ENCODE measurements at places on chromosomes 11 and 22. TPM values are rescaled to one million over a fixed set of nuclear protein-coding genes. Genes with fewer than 3 reads are reported as not detected.

Gene FXYD2
- 1.6 TPM for total RNA-seq

Gene MIOX
- not detected for total RNA-seq

Gene USP2
- 80.0 TPM for total RNA-seq

Gene RIC3
- total RNA-seq, result 14.3 TPM

Gene MRPL11
- total RNA-seq, result 40.3 TPM

Gene PKNOX2
- total RNA-seq, result 7.1 TPM

Gene LARGE1
- total RNA-seq, result 119 TPM

Gene FHIP1B
- total RNA-seq, result 19.7 TPM

Gene KCNK4
- not detected for total RNA-seq

DNA sequence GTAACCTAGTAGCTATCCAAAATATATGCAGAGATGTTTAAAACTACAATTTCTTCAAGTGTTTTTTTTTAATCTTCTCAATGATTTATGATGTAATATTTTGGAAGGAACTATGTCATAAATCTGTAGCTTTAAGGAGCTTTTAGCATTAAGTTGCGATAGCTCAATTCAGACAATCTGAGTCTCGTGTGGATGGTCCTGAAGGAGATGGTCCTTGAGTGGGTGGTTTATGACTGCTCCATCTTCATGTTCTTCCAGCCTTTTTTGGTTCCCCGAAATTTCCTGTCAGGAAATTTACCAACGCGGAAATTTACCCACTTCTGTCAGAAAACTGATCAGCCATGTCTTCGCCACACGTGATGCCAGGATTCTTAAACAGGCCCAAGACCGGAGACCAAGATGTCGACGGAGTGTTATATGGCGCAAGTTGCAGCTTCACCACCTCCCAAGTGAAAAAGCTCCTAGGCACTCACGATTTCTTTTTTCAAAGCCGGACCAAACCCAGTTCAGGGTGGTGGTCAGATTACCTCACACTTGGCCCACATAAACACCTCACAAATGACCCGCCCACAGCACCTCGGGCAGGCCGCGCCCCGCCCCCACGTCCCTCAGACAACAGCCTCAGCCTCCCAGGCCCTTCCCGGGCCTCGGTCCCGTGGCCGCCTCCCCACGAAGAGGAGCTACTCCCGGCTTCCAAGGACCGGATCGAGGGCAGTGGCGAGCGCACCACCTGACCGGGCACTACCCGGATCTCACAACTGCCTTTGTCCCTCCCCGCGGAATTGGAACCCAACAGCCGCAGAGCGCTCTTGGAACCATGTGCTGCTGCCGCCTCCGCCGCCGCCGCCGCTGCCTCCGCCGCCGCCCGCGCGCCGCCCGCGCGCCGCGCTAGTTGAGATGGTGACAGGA is at the start of gene MORC2:
TSS of gene MORC2 (minus strand) at position 760 of the 909 bp plus-strand sequence. CDS start 885 bp downstream, outside the sequence.
- no peak for DNase-seq

GRCh38 chr11:130644187-130644586 is 195.7 kb downstream of the ADAMTS15 start:
- no peak for DNase-seq

DNA sequence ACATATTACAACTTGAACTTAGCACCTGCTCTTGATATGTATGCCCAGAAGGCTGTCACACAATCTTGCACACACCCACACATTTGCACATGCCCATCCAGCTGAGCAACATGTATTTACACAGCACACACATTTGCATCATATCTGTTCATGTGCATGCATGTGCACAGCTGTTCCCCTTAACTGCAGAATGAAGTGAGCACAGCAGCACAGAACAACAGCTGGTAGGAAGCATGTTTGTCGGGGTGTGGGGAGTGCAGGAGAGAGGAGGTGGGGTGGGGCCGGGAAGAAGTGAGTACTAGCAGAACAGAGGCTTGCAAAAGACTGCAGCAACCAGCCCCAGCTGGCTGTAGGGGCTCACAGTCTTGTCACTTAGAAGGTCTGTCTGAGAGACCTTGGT is 296.5 kb downstream of the KIRREL3 start:
- DNase-seq, result no peak

GRCh38 chr22:30038219-30038618 is 42.0 kb upstream of the HORMAD2 start:
- no peak for DNase-seq

GRCh38 chr22:42856179-42856864 is 751 bp downstream of the ARFGAP3 start:
- no peak for DNase-seq

DNA sequence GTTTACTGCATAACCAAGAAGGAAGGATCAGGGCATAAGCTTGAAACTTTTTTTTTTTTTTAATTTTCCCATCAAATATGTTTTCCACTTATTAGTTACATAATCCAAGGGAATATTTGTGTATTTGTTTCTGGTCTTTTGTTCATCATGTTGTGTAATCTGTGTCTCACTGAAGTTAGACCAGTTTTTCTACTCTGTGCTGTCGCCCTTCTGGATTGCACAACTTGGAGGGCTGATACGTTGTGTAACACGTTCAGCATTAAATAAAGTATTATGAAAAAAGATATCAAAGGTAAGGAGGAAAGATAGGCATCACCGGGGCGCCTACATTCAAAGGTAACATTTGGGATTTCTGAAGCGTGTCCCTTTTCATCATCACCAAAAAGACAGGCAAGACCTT is 3.3 kb upstream of the E2F8 start:
- DNase-seq, result no peak

DNA sequence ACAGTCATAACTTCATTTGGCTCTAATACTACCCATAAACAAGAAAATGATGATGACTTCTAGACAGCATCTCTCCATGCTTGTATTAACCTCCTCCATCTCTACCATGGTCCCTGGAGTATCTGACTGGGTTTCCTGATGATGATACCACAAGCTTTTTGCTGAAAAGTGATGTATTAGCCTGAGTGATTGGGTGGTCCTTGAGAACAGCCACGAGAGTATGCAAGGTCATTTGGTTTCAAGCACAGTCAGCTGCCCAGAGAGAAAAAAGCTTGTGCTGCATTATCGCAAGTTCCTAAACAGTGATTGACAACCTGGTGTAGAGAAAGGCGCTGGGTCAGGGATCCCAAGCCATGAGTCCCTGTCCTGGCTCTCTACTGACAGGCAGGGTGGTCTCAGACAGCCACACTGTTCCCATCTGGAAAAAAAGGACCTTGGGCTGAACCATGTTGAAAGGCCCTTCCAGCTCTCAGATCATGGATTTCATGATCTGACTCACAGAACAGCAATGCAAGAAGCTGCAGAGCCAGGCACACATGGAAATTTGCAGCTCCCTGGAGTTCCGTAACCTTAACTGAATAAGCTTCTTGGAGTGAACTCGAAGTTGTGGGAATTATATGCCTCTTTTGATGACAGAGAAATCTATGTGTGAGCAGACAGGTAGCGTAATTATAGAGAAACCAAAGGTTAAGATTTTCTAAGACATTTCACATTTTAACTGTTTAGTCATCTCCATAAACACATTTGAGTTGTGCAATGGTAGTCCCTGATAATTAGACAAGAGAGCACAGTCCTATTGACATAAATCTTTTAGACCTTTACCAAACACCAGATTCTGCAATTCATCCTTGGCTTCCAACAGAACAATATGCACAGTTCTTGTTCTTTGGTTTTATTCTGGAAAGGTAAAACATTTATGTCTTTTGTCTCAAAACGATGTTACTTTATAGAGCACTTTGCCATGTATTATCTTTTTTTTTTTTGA is 54.1 kb upstream of the UBASH3B start:
- no peak for DNase-seq

DNA sequence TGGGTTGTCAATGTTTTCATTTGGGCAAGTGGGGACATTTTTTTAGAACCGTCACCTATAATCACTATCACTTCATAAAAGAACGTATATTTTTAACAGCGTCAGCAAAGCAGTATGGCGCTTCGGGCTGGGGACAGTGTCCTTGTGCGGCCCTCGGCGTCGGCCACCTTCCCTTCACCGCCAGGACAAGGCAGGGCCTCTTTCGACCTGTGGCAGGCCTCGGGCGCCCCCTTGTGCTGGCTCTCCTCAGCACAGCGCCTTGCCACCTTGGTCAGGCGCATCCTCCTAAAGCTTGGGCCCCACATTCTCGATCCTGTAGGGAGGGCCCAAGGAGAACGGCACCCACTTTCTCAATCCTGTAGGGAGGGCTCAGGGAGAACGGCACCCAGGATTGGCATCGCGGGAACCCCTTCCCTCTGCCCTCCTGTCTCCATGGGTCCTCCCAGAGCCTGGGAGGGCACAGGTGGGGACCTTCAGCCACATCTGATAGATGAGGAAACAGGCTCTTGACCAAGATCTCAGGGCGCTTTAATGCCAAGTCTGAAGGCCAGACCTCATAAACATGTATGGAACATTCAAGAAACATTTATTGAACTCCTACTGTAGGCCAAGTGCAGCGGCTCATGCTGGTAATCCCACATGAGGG is 11.5 kb upstream of the FADD start:
- peak; percentile 90 for DNase-seq

- no peak for DNase-seq
These were observed 106.3 kb downstream of the ATXN10 start for GRCh38 chr22:45777852-45778375.

DNA sequence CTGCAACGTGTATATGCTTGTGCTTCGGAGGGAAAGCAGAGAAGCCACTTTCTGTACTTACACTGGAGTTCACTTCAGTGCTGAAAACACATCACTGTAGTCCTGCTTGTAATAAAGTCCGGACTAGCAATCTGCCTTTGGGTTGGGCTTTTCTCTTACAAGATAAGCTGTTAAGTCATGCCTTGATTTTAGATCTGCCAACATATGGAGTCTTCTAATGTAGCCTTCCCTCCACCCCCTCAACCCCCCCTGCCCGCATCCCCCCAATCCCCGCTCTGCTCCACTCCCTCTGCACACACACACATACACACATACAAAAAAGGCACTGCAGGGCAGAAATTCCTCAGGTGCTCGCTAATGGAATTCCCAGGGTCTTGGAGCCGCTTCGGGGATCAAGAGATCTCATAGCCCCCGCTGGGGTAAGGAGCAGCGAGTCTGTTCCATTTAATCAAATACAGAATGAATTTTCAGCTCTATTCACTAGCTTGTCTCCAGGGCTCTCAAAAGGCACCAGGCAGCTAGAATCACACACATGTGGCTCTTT is 3.4 kb downstream of the CDON start:
- no peak for DNase-seq

DNA sequence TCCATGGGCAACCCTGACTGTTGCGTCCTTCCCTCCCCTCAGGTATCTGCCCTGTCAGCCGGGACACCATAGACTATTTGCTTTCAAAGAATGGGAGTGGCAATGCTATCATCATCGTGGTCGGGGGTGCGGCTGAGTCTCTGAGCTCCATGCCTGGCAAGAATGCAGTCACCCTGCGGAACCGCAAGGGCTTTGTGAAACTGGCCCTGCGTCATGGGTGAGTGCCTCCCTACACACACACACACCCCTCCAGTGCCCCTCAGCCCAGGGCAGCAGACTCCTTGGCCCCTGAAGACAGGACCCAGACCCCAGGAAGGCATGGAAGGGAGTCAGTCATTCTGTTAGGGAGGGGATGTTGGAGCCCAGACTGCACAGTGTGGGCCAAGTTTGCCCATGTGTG is 17.9 kb upstream of the UVRAG start:
- peak; percentile 51 for DNase-seq

DNA sequence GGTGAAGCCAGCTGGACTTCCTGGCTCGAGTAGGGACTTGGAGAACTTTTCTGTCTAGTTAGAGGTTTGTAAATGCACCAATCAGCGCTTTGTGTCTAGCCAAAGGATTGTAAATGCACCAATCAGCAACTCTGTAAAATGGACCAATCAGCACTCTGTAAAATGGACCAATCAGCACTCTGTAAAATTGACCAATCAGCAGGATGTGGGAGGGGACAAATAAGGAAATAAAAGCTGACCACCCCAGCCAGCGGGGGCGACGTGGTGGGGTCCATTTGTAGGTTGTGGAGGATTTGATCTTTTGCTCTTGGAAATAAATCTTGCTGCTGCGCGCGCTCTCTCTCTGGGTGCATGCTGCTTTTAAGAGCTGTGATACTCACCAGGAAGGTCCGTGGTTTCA is 202.9 kb downstream of the MIAT start:
- DNase-seq, result no peak

- no peak for DNase-seq
These were observed 3.6 kb upstream of the CCDC81 start for GRCh38 chr11:86370922-86371594.

Data from cardiac septum (tissue), 1 donor.